ENCODE measurements at places on chromosomes 1 and 21.
A peak's percentile ranks its signal among the peaks of the same experiment; 100 is the strongest.

- DNase-seq = no peak
Observed at GRCh38 chr1:215489771-215490565, 77.1 kb upstream of the KCTD3 start.

- no peak for DNase-seq
Observed at GRCh38 chr21:26973226-26973625, 6.3 kb upstream of the ADAMTS5 start.

DNA sequence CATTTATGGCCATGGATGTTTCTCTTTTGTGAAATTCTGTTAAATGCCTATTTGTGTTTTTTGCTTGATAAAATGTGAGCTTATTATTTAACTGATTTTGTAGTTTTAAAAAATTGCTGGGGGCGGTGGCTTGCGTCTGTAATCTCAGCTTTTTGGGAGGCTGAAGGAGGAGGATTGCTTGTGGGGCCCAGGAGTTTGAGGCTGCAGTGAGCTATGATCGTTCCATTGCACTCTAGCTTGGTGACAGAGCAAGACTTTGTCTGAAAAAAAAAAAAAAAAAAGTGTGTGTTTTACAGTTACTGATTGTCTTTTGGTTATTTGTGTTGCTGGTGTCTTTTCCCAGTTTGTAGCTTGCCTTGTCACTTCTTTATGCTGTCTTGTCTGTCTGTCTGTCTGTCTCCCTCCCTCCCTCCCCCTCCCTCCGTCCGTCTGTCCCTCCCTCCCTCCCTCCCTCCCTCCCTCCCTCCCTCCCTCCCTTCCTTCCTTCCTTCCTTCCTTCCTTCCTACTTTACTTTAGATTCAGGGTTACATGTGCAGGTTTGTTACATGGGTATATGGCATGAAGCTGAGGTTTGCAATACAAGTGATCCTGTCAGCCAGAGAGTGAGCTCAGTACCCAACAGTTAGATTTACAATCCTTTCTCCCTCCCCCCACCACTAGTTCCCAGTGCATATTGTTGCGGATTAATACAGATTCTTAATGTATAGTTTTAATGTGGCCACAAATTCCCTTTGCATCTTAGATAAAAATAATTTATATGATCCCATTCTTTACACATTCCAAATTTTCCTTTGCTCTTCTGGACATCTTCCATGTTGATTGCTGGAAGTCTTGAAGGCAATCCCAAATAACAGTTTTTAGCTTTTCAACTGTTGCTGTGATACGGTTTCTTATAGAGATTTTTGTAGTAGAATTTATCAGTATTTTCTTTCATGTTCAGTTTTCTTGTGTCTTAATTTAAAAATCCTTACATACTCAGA, 25.1 kb downstream of the PTBP2 start:
- DNase-seq = no peak

GRCh38 chr1:48887796-48888195, 111.1 kb upstream of the BEND5 start:
- no peak for DNase-seq

- DNase-seq = no peak
Observed at GRCh38 chr1:167938080-167938636, 1.3 kb upstream of the MPC2 start.

- no peak for DNase-seq
Observed at GRCh38 chr1:58780411-58780810, 3.4 kb downstream of the JUN start.

- peak; percentile 97 for DNase-seq
Observed at GRCh38 chr1:162732566-162733335, 57.8 kb upstream of the HSD17B7 start.

DNA sequence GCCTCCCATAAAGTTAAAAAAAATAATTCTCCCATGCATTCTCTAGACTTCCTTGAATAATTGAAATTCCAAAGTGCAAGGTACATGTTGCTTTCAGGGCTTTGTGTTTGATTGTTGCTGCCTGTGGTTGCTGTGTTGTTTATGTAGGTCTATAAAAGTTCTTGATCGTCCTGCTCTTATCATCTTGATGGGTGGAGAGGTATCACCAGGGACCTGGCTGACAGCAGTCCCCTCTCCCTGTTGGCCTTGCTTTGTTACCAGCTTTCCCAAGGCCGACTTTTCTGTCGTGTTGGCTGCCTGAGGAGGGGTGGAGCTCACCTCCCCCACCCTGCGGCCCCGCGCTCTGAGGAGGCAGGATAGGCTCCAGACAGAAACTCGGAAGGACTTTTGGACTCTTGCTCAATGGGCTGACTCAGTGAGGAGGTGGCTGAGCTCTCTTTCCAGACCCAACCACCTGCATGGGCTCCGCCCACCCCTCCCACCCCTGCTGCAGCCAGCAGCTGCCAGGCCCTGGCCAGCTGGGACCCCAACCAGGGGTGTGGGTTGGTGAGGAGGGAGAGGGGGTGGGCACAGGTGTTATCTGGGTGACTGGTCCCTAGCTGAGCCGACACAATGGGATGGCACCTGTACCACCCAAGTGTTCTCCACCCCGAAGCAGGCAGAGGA, 2.0 kb downstream of the INAVA start:
- no peak for DNase-seq

GRCh38 chr1:172823534-172823933, 164.6 kb downstream of the FASLG start:
- DNase-seq = no peak

DNA sequence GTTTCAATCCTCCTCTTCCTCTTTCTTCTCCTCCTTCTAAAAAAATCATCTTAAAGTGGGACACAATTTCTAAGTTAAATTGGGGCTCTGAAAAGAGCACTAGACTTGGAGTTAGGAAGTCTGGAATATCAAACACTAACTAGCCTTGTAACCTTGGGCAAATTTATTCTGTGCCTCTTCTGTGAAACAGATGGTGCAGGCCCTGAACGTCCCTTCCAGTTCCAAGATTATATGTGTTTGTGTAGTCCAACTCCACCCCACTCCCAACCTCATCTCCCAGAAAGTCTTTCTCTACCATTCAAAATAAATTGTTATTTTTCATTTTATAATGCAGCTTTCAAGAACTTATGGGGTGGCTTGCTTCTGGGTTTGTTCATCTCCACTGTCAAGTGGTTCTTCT, 630.0 kb downstream of the LMO4 start:
- DNase-seq = peak; percentile 35

- DNase-seq = no peak
Observed at GRCh38 chr1:50604580-50604979, 181.3 kb upstream of the DMRTA2 start.

GRCh38 chr21:29096218-29097015, 23.0 kb upstream of the CCT8 start:
- DNase-seq = no peak

- no peak for DNase-seq
Observed at GRCh38 chr21:41511858-41512257, 3.9 kb upstream of the TMPRSS2 start.

GRCh38 chr1:21216835-21217811, 40.4 kb upstream of the EIF4G3 start:
- DNase-seq = peak; percentile 51

DNA sequence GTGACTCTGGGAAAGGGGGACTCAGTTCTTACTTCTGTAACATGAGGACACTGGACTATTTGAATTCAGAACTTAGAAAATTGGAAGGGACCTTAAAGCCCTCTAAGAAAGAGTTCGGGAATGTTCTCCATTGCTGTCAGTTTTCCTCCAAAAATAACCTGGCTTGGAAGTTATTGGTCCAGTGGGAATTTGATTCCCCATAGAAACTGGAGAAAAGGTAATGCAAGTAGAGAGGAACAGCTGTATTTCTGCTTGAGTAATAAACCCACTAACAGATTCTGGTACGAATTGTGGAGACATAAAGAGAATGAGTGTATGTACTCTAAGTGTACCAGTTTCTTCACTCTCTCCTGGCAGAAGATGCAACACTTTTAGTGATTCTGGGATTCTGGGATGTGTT, 1.8 kb downstream of the ZBED6 start:
- DNase-seq = no peak

GRCh38 chr1:199858856-199859255, 168.7 kb upstream of the NR5A2 start:
- no peak for DNase-seq

- DNase-seq = no peak
Observed at GRCh38 chr1:153348511-153349362, at the start of gene PGLYRP4. Gene PGLYRP4, minus strand, starts transcription at chr1:153348841. Its CDS starts 909 bp downstream, at chr1:153347932.

- DNase-seq = no peak
Observed at GRCh38 chr1:181685211-181685610, 201.9 kb downstream of the CACNA1E start.

- DNase-seq = no peak
Observed at GRCh38 chr1:59016390-59016789, 232.5 kb upstream of the JUN start.

- DNase-seq = no peak
Observed at GRCh38 chr1:76690766-76691165, 176.5 kb upstream of the ST6GALNAC5 start.

DNA sequence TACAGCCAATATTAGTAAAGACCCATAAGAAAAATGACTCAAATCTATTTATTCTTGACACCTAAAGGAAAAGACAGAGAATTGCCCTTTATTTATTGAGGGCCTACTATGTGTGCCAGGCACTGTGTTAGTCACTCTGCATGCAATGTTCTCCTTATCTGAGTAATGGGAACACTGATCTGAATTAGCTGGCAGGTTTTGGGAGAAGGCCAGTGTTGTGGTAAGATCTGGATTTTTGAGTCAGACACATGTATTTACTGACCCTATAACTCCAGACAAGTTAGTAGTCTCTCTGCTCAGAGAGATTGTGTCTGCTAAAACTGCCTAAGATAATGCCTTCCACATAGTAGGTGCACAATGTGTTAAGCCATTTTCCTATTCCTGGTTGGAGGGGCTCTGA, 17.3 kb downstream of the LCE4A start:
- no peak for DNase-seq

DNA sequence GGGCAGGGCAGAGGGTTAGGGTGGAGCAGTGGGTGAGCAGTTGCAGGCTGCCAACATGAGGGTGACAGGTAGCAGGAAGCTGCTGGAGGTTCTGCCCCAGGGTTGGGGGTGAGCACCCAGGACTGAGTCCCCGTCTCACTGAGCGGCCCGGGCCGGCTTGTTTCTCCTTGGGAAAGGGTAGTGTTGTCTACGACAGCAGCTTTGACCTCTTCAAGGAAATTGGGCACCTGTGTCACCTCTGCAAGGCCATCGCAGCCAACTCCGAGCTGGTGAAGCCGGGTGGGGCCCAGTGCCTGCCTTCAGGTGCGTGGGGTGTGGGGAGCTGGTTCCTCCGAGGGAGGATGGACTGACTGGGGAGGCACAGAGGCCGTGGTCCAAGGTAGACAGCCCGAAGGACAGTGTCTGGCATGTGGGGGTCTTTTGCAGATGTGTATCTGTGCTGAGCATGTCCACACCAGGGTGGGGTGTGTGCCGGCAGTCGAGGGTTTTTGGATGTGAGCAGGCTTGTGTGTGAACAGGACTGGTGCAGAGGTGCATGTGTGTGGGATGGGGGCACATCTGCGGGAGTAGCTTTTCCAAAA, 51.9 kb downstream of the DISP3 start:
- DNase-seq = no peak

- DNase-seq = no peak
Observed at GRCh38 chr21:43983860-43984420, 28.2 kb upstream of the TRAPPC10 start.

DNA sequence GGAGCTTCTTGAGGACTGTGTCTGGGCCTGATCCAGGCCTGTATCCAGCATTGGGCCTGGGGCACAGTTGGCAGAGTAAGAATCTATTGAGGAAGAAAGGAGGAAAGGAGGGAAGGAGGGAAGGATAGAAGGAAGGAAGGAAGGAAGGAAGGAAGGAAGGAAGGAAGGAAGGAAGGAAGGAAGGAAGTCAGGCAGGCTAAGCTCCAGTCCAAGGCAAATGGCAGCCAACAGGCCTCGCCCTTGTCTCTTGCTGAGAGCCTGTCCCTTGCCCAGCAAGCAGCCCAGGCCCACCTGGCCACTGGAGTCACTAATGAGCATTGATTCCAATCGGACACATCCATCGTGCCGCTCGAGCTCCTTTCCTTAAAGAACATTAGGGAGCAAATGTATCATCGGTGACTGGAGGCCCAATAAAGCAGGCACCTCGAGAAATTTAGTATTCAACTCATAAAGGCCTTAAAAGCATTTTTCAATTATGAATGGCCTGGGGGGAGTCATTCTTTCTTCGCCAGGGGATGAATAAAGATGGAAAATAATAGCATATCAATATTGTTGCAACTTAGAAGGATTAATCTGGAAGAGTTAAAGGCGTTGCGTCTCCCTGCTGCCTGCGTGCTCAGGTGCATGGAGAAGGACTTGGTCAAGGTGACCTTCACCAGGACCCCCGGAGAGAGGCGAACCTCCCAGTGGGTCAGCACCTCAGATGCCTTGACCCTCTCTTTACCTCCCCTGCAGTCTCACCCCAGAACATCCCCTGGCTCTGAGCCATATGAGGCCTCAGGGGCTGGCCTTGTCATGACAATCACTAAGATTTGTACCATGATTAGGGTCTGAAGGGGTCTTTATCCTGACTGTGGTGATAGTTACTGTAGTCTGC, 144.5 kb upstream of the RUNX3 start:
- DNase-seq = no peak

DNA sequence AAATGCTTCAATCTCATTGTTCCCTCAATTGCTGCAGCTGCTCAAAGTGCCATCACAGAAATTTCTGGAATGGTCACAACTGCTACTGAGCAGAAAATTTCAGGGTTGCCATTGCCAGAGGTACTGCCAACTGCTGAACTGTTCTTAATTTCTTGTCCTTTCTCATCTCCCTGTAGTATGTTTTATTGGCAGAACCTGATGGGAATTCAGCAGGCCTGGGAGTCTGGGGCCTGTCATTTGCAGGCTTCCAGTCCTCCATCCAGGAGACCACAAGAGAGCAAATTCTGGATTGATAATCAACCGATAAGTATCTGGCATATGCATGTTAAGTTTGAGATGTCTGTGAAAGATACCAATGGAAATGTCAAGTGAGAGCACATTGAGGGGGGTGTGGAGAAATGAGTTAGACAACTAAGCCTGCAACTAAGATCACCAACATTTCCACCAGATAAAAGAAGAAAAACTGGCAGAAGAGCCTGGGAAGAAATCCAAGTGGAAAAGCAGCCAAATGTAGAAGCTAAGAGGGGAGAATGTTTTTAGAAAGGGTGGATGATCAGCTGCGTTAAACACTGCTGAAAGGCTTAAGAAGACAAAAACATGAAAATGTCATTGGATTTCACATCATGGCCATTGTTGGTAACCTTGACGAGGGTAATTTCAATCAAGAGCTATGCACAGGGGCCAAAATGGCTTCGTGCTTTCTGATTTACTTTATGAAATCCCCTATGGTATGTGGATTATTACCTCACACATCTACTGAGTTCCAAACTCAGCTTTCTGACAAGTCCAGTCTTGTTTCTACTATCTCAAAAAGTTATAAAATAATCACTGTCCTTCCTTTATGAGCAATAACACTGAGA, 648.1 kb downstream of the PLPP3 start:
- peak; percentile 67 for DNase-seq

- no peak for DNase-seq
Observed at GRCh38 chr1:17527036-17527914, 12.2 kb upstream of the ARHGEF10L start.

GRCh38 chr1:7475691-7476090, 295.4 kb upstream of the VAMP3 start:
- DNase-seq = no peak

DNA sequence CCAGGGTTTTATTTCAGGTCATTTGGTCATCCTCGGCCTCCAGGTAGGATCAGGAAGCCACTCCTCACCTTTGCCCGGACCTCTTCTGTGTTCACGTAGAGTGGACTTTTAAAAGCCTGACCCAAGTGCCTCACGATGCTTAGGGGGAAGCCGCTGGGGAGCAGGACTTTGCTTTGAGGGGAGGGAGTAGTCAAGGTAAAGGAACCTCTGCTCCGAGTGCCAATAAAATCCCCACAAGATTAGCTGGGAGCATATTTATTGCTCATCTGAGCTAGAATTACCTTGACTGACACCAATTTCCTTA, 603 bp upstream of the DHRS3 start:
- no peak for DNase-seq

- DNase-seq = no peak
Observed at GRCh38 chr1:169884634-169885033, 9.1 kb downstream of the SCYL3 start.
